ENCODE measurements at places on chromosomes 13 and 19.

DNA sequence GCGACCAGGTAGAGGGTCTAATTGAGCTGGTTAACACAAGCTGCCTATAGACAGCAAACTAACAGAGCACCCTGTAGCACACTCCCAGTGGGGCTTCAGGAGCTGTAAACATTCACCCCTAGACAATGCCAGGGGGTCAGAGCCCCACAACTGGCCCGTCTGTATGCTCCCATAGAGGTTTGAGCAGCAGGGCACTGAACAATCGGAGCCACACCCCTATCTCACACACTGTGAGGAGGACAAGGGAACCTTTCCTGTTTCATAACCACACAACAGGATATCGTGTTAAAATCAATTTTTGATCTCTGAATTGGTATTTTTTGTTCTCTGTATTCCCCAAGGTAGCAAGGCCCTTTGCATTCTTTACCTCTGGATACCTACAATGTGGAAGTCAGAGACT lies 266.1 kb downstream of the SPRY2 start:
- DNase-seq = no peak

DNA sequence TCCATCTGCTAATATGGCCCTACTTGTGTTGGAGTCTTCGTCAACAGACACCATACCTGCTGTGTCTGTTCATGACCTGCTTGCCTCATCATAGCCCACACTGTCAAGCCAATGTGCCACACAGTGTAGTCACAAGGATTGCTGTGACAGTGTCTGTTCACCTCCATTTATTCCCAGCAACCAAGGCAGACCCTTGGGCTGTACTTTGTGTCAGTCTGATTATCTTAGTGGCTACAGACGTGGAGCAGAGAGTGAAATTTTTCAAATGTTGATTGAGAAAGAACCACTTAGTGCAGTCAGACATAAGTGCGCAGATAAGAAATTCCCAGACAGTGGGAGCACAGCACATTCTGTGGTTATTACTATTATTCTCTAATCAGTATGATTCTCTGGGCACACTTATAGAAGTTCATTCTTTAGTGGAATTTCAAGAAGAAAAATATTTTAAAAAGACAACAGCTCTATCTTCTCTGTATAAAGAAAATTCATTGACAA lies 184.6 kb downstream of the GPC6 start:
- no peak for DNase-seq

- no peak for DNase-seq
These were observed 5.8 kb upstream of the HSPH1 start for GRCh38 chr13:31167490-31167889.

GRCh38 chr13:91355099-91355825 lies 7.8 kb downstream of the MIR17HG start:
- no peak for DNase-seq
